ENCODE measurements at places on chromosomes 3 and 15.

- no peak for DNase-seq
These were observed 20.2 kb downstream of the CRABP1 start for GRCh38 chr15:78360367-78360801.

GRCh38 chr3:18778598-18778997 lies 353.5 kb upstream of the SATB1 start:
- DNase-seq, result no peak

GRCh38 chr15:96150254-96150653 lies 180.2 kb upstream of the NR2F2 start:
- DNase-seq, result no peak

DNA sequence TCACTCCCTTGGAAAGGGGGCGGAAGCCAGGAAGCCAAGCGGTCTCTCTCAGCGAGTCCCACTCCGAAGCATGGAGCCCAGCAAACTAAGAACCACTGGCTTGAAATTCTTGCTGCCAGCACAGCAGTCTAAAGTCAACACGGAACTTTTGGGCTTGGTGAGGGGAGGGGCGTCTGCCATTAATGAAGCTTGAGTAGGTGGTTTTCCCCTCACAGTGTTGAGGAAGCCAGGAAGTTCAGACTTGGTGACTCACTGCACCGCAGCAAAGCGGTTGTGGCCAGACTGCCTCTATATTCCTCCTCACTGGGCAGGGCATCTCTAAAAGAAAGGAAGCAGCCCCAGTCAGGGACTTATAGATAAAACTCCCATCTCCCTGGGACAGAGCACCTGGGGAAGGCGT lies 665.4 kb upstream of the CBLB start:
- peak; percentile 96 for DNase-seq

DNA sequence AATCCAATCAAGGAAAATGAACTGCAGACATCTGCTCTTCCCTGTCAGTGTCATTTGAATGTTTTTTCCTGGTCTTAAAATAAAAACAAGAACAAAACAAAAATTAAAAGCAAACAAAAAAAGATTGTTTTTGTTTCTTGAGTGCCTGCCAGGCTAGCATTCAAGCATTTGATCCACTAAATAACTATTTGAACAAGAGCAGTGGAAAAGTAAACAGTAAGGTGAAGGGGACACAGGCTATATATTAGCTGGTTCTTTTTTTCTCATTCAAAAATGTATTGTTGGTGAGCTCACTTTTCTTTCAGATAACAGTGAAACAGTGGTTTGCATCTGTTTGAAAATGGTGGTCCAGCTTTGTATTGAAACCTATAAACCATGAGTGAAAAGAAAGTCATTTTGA lies 586.9 kb upstream of the SGO1 start:
- no peak for DNase-seq

- DNase-seq, result no peak
These were observed 34.7 kb upstream of the SYNM start for GRCh38 chr15:99070208-99070607.

DNA sequence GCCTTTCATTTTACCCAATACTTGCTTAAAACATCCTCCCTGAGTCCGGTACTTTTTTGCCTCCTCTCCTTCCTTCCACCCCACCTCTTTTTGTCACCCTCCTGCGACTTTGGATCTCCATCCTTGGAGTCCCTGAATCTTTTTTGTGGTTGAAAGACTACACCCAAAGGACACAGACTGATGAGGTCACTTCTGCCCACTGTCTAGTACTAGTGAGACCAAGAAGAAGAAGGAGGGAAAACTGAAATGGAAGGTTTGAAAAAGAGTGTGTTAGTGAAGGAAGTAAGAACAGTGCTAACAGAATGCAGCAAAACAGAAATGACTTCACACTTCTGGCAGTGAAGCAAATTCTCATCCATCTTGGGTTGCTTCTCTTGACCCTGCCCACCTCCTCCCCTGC lies 6.6 kb downstream of the B3GNT5 start:
- no peak for DNase-seq

DNA sequence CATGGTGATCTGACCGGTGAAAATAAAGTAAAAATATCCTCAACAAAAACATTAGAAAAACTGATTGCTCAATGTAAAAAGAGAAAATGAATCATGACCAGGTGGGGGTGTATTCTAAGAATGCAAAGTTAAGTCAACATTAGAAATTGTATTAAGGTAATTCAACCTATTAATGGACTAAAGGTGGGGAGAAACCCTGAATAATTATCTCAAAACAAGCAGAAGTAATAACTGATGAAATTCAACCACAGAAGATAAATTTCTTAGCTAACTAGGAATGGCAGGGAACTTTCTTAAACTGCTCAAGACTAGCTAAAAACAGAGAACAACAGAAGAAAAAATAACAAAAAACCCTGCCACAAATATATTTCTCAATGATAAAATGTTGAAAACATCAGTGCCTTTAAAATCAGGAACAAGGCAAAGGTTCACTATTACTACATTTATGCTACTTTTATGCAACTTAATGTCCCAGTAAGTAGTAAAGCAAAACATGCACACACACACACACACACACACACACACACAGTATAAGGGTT lies 204.4 kb upstream of the THBS1 start:
- DNase-seq, result no peak

DNA sequence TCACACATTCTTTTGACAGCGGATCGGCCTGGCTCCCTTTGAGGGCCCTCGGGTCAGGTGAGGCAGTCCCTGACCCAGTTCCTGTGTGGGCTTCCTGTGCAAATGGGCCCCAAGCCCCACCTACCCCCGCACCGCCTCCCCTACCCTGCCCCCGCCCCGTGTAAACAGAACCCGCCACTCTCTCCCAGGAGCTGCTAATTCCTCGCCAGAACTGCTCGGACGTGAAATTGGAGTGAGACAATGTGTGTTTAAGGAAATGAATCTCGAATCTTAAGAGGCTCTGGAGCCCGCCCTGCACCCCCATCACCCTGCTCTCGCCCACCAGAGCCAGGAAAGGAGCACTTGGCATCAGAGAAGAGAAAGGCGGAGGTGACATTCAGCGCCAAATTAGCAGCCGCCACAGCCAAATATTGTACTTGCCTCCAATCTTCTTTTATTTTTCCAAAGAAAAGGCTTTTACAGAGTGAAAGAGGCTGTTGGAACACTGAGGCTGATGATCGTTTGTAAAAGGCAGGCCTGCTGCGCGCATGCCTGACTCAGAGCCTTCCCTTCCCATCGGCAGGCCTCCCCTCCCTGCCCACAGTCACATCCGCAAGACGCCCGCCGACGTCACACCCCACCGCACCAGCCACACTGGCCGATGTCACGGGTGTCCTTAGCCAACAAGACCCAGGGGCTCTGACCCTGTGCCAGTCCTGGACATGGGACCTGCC lies 53.1 kb downstream of the CACNA2D2 start:
- no peak for DNase-seq

Measured in KBM-7 (cell line).